ENCODE measurements at places on chromosomes 2 and 18. TPM values are rescaled to one million over a fixed set of nuclear protein-coding genes. Genes with fewer than 3 reads are reported as not detected.

- DNase-seq, result no peak
Observed at GRCh38 chr18:74773171-74773624, 175.5 kb downstream of the ZNF407 start.

GRCh38 chr2:37274359-37274965 lies 43.0 kb downstream of the NDUFAF7 start:
- peak; percentile 17 for DNase-seq

GRCh38 chr2:46847185-46847710 lies 68.4 kb downstream of the MCFD2 start:
- DNase-seq, result peak; percentile 97

GRCh38 chr2:41950666-41950960 lies 97.2 kb upstream of the PKDCC start:
- no peak for DNase-seq

GRCh38 chr18:24928301-24928878 lies 423.6 kb downstream of the ZNF521 start:
- no peak for DNase-seq

GRCh38 chr18:48799724-48800315 lies 150.9 kb downstream of the SMAD7 start:
- no peak for DNase-seq

The DYSF gene
- not detected for total RNA-seq

Data from fibroblast of lung (primary cell).